KBM-7 (cell line): ENCODE measurements at places on chromosomes 4 and X.

GRCh38 chrX:148024425-148025148, 43.5 kb downstream of the FMR1NB start:
- no peak for DNase-seq

DNA sequence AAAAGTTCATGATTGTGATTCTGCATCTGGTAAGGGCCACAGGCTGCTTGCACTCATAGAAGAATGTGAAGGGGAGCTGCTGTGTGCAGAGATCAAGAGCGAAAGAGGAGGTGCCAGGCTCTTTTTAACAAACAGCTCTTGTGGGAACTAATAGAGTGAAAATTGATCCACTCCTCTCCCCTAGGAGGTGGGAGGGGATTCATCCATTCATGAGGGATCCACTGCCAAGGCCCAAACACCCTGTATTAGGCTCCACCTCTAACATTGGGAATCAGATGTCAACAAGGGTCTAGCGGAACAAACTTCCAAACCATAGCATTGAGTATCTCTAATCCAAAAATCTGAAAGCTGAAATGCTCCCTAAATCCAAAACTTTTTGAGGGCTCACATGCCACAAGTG, 16.4 kb upstream of the PPID start:
- DNase-seq, result no peak

GRCh38 chr4:10168151-10168550, 51.6 kb upstream of the WDR1 start:
- no peak for DNase-seq

GRCh38 chrX:130228871-130229270, 39.8 kb downstream of the ZNF280C start:
- no peak for DNase-seq

- no peak for DNase-seq
These were observed 23.5 kb downstream of the PDGFC start for GRCh38 chr4:156948133-156948532.

- no peak for DNase-seq
These were observed 1252.3 kb upstream of the TENM3 start for GRCh38 chr4:180990931-180991330.

DNA sequence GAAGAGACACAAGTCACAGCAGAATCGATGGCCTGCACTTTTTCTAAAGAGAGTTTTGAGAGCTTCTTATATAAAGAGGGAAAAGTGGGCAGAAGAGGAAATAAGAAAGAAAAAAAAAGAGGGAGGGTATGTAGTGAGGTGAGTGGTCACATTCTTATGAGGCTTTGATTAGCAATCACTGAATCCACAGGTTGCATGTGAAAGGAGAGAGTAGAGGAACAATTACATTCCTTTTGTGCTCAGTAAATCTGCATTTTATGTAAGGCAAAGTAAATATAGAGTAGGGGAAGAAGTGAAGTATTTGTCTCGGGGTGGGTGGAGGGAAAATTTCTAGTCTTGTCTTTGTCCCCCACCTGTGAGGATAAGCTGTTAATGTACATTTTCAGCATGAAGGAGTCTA, 26.8 kb upstream of the MBTPS2 start:
- no peak for DNase-seq

DNA sequence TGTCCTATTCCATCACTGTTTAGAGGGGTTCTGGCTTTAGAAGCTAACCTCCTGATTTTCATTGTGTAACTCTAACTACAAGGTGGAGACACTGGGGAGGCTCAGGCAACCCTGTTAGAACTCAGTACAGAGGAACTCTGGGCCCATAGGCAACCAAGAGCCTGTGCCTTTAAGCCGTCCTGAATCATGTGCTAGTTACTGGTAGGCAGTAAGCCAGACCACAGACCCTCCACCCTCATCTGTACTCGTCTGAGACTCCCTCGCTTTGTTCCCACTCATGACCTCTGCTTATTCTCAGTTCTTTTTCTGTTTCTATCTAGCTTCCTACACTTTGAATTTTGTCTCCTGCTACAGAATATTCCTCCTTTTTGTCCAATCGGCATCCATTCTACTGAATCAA, 31.4 kb downstream of the TBC1D1 start:
- no peak for DNase-seq

- no peak for DNase-seq
These were observed 6.4 kb upstream of the SEPTIN11 start for GRCh38 chr4:76943129-76943620.

DNA sequence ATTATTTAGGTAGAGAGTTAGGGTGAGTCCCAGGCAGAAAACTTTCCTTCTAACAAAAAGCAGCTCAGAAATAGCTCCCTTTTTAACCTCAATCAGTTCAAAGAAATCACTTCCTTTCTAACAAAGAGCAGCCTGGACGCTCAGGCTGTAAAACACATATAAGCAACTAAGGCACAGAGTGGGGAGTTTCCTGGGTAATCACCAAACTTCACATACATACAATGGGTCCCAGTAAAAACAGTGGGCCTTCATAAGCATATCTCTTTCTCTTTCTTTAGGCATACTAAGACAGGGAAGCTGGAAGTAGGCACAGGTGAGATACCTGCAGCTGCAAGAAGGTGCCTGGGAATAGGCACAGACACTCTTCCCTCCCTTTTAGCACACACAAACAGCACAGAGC, 4.9 kb upstream of the NAF1 start:
- DNase-seq, result no peak

DNA sequence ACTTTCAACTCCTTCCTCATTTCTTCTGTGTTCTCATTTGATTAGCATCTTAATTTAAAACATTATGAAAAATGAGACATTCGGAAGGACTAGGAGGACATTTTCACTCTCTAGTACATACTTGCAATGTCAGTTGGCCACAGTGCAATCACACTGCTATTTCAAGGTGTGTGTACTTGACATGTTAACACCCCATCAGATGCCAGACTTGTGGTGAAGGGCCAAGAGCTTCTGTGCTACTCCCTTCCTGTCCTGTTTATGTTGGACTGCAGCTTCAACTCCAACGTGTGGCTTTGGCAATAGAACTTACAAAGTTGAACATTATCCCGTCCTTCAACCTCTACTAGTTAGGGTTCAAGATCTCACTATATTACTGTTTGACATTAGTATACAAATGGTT, 221.0 kb downstream of the PALLD start:
- no peak for DNase-seq

- peak; percentile 45 for DNase-seq
These were observed 344.0 kb downstream of the CENPC start for GRCh38 chr4:67201334-67201733.

DNA sequence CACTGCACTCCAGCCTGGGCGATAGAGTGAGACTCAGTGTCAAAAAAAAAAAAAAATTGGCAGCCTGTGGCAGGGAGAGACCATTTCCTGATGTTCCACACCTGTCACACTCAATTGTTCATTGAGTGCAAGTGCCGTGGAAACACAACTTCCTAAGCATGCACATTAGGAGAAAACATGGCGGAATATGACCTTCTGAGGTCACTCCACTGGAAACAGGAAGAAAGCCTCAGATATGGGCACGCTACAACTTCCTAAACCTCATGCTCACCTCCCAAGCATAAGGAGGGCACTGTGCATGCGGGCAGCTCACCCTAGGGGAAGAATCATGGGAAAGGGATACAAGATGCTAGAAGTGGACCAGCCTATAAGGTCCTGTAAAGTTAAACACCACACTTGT, 28.5 kb upstream of the CD99 start:
- peak; percentile 27 for DNase-seq

DNA sequence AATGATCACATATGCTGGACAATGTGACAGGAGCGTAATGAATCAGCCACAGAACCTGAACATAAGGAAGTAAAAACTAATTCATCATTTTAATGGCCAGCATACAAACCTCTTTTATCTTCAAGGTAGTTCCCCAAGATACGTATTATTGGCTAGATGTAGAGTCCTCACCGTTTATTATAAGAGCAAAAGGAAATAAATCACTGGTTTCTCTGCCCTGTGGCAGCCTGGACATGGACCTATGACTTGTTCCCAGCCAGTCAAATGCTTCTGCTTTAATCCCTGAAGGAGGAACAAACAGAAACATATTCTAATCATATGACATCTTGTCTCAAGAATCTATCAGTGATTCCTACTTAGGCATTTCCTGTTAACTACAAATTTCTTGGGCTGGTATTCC, 86.8 kb upstream of the FAM241A start:
- no peak for DNase-seq

DNA sequence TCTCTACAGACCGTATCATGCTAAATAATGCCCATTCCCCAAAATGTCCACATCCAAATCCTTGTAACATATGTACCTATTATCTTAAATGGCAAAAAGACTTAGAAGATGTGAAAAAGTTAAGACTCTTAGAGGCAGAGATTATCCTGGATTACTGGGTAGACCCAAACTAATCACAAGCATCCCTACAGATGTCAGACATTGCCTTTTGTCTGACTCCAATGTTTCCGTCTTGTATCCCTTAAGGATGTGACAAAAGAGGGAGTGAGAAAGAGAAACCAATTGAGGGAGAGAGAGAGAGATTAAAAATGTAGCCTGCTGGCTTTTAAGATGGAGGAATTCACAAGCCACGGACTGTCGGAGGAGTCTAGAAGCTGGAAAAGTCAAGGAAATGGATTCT, 401.9 kb upstream of the FSTL5 start:
- no peak for DNase-seq

DNA sequence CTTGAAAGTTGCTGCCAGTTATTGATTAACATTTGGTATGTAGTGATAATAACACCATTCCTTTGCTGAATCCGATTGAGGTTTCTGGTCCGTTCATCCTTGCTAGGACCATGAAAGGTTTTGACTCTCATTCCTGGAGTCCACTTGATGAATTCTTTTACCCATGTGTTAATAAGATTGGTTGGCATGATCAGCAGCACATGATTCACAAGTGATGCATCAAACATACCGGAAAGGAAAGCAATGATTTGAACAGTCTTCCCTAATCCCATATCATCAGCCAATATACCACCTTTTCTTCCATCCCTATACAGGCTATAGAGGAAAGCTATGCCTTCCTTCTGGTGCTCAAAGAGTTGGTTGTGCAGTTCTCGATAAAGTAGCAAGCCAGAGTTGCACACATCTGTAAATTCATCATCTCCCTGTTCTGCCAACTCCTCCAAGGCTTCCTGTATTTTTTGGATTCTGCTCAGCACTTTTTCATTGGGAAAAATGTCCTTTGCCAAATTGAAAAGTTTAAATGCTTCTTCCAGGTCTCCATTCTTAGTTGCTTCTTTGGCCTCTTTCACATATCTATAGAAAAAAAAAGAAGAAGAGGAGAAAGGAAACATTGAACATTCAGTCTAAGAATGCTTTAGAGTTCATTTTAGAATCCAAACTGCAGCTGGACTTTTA, 26.7 kb downstream of the PIN4 start:
- DNase-seq, result no peak

DNA sequence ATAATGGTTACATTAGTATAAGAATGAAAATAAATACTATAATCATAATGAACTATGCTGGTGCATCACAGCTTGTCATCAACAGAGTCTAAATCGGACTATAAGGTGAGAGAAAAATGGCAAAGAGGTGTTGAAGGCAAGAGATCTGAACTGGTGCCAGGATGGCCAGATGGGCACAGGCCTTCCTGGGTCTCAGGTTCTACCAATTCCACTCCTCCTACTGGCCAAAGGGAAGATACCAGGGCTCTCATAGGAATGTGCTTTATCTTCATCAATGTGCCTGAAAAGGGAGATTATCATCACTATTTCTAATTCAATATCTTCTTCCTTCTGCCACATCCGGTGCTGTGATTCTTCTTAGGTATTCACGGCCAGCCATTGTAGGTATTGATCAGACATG, 107.6 kb downstream of the GASK1B start:
- DNase-seq, result no peak

DNA sequence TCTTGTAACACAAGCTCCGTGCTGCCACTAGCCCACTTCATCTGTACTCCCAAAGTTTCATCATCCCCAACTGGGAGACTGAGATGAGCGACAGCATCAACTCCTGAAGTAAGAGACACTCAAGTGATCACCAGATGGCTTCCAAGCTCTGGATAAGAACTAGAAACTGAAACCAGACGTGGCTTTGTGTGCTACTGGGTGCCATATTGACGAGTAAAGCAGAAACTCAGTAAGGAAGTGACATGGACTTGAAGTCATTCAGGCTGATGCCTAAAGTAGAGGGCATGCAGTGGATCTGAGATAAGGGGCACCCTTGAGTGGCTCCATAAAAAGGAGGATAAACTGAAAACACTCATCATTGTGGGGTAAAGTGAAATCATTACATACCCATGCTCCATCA, 72.4 kb downstream of the PCYT1B start:
- DNase-seq, result no peak

DNA sequence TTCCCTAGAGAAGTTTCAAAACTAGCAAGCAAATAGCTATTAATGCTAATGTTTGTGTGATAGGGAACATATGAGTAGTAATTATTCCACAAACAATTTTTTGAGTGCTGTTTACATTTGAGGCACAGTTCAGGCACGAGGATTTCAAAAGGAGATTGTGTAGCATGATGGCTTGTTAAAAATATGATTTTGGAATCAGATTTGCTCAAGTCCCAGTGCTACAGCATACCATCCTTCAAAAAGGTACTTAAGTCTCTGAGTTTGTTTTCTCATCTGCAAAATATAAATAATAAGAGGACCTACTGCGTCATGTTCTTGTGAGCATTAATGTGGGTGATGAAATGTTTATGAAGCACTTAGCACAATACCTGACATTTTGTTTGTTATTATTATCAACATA, 11.3 kb downstream of the TLR8 start:
- DNase-seq, result no peak
